ENCODE measurements at places on chromosomes 11 and 22.

DNA sequence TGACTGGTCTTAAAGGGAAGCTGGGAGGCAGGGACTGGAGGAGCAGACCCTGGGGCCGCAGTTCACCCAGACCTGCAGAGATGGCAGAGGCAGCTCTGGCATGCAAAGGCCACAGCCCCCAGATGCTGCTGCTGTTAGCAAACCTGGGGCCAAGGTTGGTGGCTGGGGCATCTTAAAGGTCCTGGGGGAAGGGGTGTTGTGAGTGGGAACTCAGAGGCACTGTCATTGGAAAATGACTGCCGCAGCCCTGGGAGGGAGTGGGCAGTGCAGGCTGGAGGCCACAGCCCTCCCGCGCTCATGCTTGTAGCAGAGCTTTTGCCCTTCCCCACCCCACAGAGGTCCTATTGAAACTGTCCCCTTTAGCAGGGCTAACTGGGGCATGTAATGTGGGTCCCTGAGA lies 111.8 kb downstream of the CTTN start:
- DNase-seq = no peak

DNA sequence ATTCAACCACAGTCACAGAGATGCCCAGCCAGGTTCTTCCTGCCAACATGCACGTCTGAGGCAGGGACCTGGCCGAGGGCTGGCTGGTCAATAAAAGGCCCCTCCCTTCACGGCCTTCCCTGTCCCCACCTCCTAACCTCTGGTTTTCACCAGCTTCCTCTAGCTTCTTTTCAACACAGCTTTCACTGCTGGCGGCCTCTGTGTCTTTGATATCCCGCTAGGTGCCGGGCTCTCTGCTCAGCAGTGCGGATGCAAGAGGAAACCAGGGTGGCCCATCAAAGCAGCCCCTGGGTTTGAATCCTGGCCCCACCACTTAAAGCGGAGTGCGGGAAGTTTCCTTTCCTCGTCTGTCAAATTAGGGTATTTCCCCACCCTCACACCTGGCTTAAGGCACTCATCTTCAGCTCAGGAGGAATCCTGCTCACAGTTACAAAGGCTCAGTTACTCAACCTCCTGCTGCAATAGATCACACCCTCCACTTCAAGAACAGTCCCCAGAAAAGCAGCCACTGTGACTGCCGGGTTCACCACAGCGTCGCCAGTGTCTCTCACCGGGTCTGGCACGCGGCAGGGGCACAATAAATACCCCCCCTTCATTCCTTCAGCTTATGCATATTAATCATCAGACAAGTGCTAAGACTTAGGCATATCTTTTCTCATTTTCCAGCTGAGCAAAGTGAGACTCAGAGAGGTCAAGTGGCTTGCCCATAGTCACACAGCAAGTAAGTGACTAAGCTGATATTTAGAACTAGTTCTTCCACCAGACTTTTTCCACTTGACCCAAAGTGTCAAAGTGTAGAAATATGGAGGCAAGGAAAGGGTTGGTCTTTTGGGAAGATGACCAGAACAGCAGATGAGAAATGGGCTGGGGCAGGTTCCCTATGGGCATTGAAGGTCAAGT lies 45.7 kb downstream of the TXN2 start:
- no peak for DNase-seq

- DNase-seq = no peak
Observed at GRCh38 chr22:38957046-38957770, at the start of gene APOBEC3A. TSS of gene APOBEC3A (plus strand) at chr22:38957609. CDS start at chr22:38957692, 83 bp downstream.

- no peak for DNase-seq
Observed at GRCh38 chr11:73614591-73614990, 16.7 kb upstream of the FAM168A start.

- DNase-seq = no peak
Observed at GRCh38 chr11:23257088-23257487, 396.8 kb upstream of the CCDC179 start.

DNA sequence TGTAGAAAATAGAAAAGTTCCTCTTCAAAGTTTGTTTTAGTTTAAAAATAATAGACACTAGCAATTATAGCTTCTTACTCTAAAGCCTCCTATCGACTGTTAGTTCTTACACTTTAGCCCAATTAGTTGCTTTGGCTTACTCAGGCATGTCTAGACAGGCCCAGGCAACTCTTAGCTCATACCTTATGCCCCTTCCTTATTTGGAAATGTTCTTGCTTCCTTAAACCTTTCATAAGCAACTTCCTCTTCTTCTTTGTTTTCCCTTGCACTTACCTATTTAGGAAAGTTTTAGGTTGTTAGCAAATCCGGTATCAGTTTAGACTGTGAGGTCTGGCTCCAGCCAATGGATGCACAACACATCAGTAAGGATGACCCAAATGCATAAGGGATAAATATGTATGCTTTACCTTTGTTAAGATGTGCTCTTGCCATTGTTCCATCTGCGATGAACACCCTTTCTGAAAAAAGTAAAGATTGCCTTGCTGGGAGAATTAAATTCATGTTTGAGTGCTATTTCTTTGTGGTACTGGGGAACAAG lies 1277.5 kb upstream of the CNTN5 start:
- no peak for DNase-seq

- no peak for DNase-seq
Observed at GRCh38 chr11:40203606-40204005, 1255.8 kb downstream of the LRRC4C start.

- no peak for DNase-seq
Observed at GRCh38 chr11:120703358-120704152, 192.0 kb downstream of the GRIK4 start.

GRCh38 chr11:129595038-129595962 lies 219.7 kb downstream of the BARX2 start:
- no peak for DNase-seq

DNA sequence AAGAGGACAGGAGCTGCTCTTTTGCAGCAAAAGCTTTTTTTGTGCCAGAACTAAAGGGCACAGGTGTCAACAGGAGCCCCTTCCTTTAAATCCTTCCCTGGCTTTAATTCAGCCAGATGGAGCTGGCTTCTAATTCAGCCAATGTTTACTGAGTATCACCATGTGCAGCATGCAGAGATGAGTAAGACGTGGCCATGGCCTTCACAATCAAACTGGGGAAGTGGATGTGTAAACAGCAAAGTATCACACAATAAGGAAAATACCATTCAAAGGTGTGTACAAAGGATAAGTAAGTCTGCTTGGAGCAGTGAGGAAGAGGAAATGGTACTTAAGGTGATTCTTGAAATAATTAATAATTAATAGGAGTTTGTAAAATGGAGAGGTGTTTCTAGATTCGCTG lies 243.4 kb downstream of the NXPE2 start:
- DNase-seq = no peak
